GM12878 (cell line): ENCODE measurements at places on chromosomes 2 and 18. TPM values are rescaled to one million over a fixed set of nuclear protein-coding genes. Genes with fewer than 3 reads are reported as not detected.

GRCh38 chr2:54030396-54030741, 59.6 kb upstream of the PSME4 start:
- no peak for DNase-seq

The CYBRD1 gene
- 38.1 and 51.9 TPM in 2 replicates for polyA plus RNA-seq

GRCh38 chr2:177257471-177257870, 7.1 kb downstream of the NFE2L2 start:
- no peak for DNase-seq

- no peak for DNase-seq
Measured at GRCh38 chr2:197759625-197760292, 25.4 kb downstream of the BOLL start.

GRCh38 chr2:190271783-190272456, 47.7 kb downstream of the HIBCH start:
- no peak for DNase-seq

The COLEC12 gene
- not detected in 2 replicates for polyA plus RNA-seq

GRCh38 chr2:26685341-26685740, 7.2 kb upstream of the KCNK3 start:
- DNase-seq: no peak
